Right lung (tissue), 10 donors: ENCODE measurements at places on chromosomes 7 and 10. TPM values are rescaled to one million over a fixed set of nuclear protein-coding genes. Genes with fewer than 3 reads are reported as not detected.

GRCh38 chr7:85119934-85120333, 66.9 kb downstream of the SEMA3D start:
- DNase-seq = no peak

GRCh38 chr10:31623466-31623865, 304.4 kb downstream of the ZEB1 start:
- no peak for DNase-seq

DNA sequence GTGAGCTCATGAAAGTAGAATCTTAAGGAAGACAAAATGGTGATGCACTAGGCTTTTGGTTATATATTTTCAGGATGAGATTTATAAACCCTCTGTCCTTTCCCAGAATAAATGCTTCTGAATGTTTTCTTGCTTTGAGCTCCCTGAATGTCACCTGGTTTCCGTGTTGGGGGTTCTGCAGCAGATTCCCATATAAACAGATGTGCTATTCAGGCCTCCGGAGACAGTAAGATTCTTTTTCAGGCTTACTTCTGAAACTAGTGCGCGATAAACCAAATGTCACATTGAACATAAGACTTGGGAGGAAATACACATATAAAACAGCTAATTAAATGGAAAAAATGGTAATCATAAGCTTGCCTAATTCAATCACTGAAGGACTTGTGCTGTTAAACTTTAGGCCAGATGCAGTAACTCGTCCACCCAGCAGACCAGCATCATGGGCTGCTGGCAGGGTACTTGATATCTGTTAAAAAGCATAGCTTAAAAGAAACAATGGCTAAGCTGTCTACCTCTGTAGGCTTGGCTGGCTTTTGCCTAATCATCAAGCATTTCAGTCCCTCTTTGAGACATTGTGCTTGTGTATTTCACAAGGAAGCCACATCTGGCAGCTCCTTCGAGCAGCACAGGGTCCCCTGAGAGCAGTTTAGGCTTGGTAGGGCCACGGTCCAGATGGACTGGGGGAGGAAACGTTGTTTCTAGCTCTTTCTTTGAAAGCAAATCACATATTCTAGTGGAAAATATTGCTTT, 281.2 kb upstream of the KIAA1217 start:
- DNase-seq = no peak

DNA sequence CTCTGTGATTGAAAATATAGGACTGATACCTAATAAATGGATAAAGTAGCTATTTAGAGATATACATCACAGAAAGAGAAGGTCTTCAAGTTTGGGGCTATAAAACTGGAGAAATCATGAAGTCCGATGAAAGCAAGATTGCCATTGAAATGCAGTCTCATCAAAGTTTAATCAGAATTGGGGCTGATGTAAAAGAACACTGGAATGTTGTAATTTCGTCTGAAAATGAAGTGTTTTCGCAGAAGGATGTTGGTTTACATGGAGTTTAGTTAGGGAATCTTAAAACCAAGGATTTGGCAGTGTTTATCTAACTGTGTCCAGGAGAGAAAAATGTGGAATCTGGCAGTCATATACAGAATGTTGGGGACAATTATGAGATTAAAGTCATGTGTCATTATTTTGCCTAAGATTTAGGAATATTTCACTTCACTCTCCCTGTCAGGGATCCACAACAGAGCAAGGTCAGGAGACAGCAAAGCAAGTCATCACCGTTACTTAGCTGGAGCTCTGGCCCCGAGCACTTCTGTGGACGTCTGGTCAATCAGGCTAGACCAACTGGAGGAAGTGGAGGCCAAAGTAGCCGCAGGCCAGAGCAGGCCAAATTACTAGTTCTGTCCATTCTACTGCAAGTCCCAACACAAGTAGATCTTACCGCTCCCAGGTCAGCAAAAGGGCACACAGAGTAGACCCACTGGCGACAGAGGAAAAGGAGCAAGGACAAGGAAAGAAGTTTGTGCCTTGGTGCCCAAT, 37.0 kb downstream of the EPDR1 start:
- DNase-seq = peak; percentile 6

DNA sequence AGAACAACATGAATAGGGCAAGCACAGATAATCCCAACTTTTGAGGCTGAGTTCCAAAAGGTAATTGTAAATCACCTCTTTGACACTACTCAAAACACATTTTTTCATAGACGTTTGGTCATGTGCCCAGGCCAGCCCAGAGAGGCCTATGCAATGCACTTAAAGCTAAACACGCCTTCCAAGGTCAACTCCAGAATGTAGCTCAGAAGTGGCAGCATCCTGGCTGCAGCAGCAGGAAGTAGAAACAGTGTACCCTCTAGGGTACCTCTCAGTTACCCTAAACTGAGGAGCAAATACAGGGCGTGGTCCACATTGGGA, 58.7 kb downstream of the OSBPL3 start:
- no peak for DNase-seq

- no peak for DNase-seq
Measured at GRCh38 chr10:35961501-35961900, 319.4 kb upstream of the FZD8 start.

The TMEM270 gene
- polyA plus RNA-seq = not detected

The MNX1 gene
- polyA plus RNA-seq = 0.16 TPM

The PTPRE gene
- 7.6 TPM for polyA plus RNA-seq
